Breast epithelium (tissue), 4 donors: ENCODE measurements at places on chromosomes 1 and 21. TPM values are rescaled to one million over a fixed set of nuclear protein-coding genes. Genes with fewer than 3 reads are reported as not detected.

Gene CTTNBP2NL
- 25.9 TPM for total RNA-seq

Gene S100A6
- total RNA-seq, result 861 TPM

Gene LORICRIN
- not detected for total RNA-seq

Gene C4BPA
- total RNA-seq, result 6.4 TPM

Gene PTPRC
- 36.0 TPM for total RNA-seq

Gene SYPL2
- total RNA-seq, result 0.44 TPM

- peak overlapping the region; percentile 83 for H3K4me3 ChIP-seq
- no peaks in the 10 kb centered on the region for H3K4me1 ChIP-seq
- H3K27ac ChIP-seq, result peak overlapping the region; percentile 100
- no peak for DNase-seq
- H3K27me3 ChIP-seq, result no peaks in the 10 kb centered on the region
- H3K36me3 ChIP-seq, result no peaks in the 10 kb centered on the region
Observed at GRCh38 chr1:149884433-149885338, 14.7 kb upstream of the BOLA1 start.

DNA sequence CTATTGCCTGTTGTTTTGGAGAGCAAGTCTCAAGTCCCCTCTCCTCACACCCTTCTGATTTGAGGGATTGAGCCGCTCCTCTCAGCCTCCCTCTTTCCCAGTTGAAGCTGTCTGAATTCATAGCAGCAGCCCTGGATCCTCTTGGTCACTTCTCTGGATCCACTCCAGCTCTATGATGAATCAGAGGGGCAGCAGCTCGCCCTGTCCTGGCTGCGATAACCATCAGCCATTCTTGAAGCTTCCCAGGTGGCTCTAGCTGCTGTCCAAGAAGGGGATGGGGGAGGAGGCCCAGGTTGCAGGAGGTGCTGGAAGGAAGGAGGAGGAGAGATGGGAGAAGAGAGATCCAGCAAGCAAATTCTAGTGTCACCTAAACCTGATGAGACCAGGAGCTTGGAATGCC, 31.3 kb downstream of the WNT4 start:
- H3K4me1 ChIP-seq, result peaks cover 11% of the 10 kb centered on the region
- no peak overlapping the region for H3K4me3 ChIP-seq
- no peak overlapping the region for H3K27ac ChIP-seq
- no peaks in the 10 kb centered on the region for H3K27me3 ChIP-seq
- no peaks in the 10 kb centered on the region for H3K36me3 ChIP-seq

- H3K4me1 ChIP-seq, result peaks cover 6% of the 10 kb centered on the region
- peaks cover 5% of the 10 kb centered on the region for H3K36me3 ChIP-seq
- H3K27me3 ChIP-seq, result no peaks in the 10 kb centered on the region
- H3K27ac ChIP-seq, result peak overlapping the region; percentile 17
- no peak for DNase-seq
Observed at GRCh38 chr1:3789421-3790300, 6.6 kb downstream of the LRRC47 start.

- H3K4me3 ChIP-seq, result no peak overlapping the region
- peak overlapping the region; percentile 91 for H3K27ac ChIP-seq
- no peak for DNase-seq
- H3K4me1 ChIP-seq, result peaks cover 4% of the 10 kb centered on the region
Observed at GRCh38 chr1:171654942-171655745, 2.7 kb upstream of the MYOC start.

DNA sequence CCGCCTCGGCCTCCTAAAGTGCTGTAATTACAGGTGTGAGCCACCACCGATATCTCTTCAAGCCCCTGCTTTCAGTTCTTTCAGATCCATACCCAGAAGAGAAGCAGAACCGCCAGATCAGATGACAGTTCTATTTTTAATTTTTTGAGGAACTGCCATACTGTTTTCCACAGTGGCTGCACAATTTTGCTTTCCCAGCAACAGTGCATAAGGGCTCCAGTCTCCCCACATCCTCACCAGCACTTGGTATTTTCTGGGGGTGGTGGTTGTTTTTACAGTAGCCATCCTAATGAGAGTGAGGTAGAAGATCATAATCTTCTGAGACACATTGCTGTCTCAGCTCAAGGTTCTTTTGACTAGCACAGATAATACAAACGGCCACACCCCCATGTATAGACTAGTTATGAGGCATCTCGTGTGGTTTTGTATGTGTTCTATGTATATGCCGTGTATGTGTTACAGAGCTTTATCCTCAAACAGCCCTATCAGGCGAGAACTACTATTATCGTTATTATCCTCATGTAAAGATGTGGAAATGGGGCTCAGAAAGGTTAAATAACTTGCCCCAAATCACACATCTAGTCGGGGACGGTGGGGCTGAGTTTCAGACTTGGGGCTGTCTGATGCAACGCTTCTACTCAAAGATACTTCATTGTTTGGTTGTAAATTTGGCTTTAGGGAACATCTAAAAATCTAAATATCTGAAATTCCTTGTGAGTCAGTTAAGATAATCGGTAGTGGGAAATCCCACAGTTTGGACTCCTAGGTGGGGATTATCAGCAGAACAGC, 12.0 kb downstream of the FHAD1 start:
- H3K27me3 ChIP-seq, result no peaks in the 10 kb centered on the region
- no peak overlapping the region for H3K4me3 ChIP-seq
- H3K27ac ChIP-seq, result no peak overlapping the region
- no peak for DNase-seq
- H3K4me1 ChIP-seq, result no peaks in the 10 kb centered on the region

DNA sequence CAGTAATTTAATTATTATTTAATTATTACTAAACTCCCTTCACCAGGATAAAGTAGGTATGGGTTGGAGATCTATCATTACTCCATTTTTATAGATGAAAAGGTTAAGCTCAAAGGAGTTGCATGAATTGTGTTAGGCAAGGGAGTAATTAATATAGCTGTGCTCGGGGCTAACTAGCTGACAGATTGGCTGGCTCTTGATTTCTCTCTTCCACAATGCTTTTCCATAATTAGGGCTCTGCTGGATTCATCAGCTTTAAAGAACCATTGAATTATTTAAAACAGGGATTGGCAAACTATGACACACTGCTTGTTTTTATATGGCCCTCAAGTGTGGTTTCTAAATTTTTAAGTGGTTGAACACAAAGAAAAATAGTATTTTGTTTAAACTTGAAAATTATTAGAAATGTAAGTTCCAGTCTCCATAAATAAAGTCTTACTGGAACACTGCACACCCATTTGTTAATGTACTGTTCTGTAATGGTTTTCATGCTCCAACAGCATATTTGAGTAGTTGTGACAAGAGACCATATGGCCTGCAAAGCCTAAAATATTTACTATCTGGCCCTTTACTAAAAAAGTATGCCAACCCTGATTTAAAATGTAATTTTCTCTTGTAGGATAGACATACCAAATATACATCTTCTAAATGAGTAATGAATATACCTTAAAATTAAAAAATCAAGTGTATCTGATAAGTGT, 76.4 kb downstream of the GDAP2 start:
- H3K27me3 ChIP-seq, result no peaks in the 10 kb centered on the region
- H3K4me3 ChIP-seq, result no peak overlapping the region
- H3K36me3 ChIP-seq, result no peaks in the 10 kb centered on the region

DNA sequence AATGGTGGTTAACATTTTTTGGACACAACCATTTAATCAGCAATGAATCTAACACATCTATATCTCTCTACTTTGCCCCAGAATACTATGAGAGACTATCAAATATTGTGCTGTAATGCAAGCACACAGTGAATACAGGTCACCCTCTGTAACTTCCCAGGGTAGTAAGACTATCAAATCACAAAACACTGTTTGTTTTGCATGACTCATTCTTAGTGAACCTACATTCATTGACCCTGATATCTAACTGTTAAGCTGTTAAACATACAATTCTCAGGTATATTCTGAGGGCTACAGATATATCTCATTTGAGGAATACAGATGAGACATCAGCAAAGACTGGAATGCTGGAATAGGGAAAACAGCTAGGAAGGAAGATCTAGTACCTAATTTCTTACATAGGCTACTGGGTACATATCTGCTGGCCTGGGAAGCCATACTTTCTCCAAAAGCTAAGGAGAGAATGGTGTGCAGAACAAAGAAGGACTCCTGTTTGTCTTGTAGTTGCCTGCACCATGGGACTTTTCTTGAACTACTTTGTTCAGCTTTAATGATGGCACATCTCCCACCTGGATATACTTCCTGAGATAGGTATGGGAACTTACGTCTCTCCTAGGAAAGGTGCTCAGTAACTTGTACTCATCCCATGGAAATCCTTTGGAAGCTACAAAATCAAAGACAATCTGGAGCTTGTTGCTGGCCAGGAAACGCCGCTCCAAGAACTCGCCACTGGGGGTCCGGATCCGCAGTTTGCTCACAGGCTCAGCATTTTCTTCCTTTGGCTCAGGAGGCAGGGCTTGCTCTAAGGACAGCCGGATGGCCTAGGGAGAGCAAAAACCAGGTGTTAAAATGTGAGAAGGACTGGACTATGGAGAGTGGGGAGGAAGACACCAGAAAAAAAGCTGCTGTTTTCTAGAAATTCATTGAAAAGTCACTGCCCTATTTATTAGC, 51.9 kb upstream of the DMRTA2 start:
- H3K36me3 ChIP-seq, result no peaks in the 10 kb centered on the region
- no peak overlapping the region for H3K27ac ChIP-seq
- DNase-seq, result no peak
- H3K27me3 ChIP-seq, result no peaks in the 10 kb centered on the region
- H3K4me1 ChIP-seq, result no peaks in the 10 kb centered on the region
- H3K4me3 ChIP-seq, result no peak overlapping the region

DNA sequence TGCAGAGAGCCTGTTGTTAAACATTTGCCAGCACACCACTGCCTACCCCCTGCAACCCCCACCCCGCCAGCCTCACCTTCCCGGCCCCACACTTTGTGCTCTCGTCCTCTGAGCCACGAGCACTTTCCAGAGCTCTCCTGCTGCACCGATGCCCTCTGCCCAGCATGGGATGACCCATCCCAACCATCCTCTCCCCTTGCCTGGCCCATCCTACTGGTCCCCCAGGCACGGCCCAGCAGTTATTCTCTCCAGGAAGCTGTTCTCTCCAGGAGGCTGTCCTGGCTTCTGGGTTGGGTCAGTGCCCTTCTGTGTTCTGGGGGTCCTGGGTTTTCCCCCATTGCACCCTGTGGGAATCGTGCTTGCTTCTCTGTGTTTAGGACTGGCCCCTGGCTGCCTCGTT, 60.1 kb upstream of the ABCG1 start:
- no peak for DNase-seq
- no peak overlapping the region for H3K4me3 ChIP-seq
- H3K27me3 ChIP-seq, result no peaks in the 10 kb centered on the region
- H3K27ac ChIP-seq, result no peak overlapping the region
- H3K4me1 ChIP-seq, result no peaks in the 10 kb centered on the region

GRCh38 chr1:10881046-10881445, 84.6 kb upstream of the CASZ1 start:
- no peak overlapping the region for H3K4me3 ChIP-seq
- no peaks in the 10 kb centered on the region for H3K36me3 ChIP-seq
- H3K27me3 ChIP-seq, result no peaks in the 10 kb centered on the region
- H3K27ac ChIP-seq, result no peak overlapping the region

- no peak for DNase-seq
- H3K27me3 ChIP-seq, result no peaks in the 10 kb centered on the region
- no peak overlapping the region for H3K27ac ChIP-seq
- no peak overlapping the region for H3K4me3 ChIP-seq
Observed at GRCh38 chr1:229666585-229666984, 40.5 kb downstream of the URB2 start.

- no peaks in the 10 kb centered on the region for H3K4me1 ChIP-seq
- H3K36me3 ChIP-seq, result no peaks in the 10 kb centered on the region
- no peak overlapping the region for H3K4me3 ChIP-seq
- DNase-seq, result no peak
Observed at GRCh38 chr1:37948841-37949240, 2.0 kb upstream of the INPP5B start.

- no peak for DNase-seq
- H3K36me3 ChIP-seq, result no peaks in the 10 kb centered on the region
- peaks cover 1% of the 10 kb centered on the region for H3K4me1 ChIP-seq
- no peak overlapping the region for H3K4me3 ChIP-seq
- H3K27ac ChIP-seq, result no peak overlapping the region
Observed at GRCh38 chr1:21579791-21580190, 70.6 kb downstream of the ALPL start.

GRCh38 chr1:47711184-47711847, 273.5 kb downstream of the FOXD2 start:
- no peak overlapping the region for H3K4me3 ChIP-seq
- no peak for DNase-seq
- no peaks in the 10 kb centered on the region for H3K36me3 ChIP-seq

DNA sequence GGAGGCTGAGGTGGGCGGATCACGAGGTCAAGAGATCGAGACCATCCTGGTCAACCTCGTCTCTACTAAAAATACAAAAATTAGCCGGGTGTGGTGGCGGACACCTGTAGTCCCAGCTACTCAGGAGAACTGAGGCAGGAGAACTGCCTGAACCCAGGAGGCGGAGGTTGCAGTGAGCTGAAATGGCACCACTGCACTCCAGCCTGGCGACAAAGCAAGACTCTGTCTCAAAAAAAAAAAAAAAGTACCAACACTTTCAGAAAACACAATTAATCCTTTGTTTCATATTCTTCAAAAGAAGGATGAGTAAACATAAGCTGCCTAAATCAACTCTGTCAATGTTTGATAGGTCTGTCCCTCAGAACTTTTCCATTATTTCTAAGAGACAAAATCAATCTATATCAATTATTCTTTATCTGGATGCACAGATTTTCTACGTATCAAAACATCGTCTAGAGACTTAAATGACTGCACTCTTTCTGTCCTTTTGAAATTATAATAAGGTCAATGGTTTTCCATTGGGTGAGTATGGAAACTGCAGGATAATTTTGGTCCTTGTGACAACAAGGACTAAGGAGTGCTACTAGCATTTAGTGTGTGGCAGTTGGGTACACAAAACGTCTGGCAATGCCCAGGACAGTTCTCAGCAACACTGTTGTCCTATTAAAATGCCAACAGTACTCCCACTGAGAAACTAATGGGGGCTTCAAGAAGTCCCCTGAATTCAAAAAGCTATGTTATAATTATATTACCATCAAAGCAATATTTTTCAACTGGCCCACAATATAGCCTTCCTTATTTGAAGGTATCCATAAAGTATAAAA, 40.7 kb downstream of the LPGAT1 start:
- H3K36me3 ChIP-seq, result no peaks in the 10 kb centered on the region
- H3K27ac ChIP-seq, result no peak overlapping the region
- H3K4me1 ChIP-seq, result no peaks in the 10 kb centered on the region
- DNase-seq, result no peak
- no peaks in the 10 kb centered on the region for H3K27me3 ChIP-seq

GRCh38 chr1:203451836-203452784, 23.5 kb upstream of the PRELP start:
- H3K4me3 ChIP-seq, result no peak overlapping the region
- no peaks in the 10 kb centered on the region for H3K36me3 ChIP-seq
- H3K27me3 ChIP-seq, result no peaks in the 10 kb centered on the region
- DNase-seq, result no peak

DNA sequence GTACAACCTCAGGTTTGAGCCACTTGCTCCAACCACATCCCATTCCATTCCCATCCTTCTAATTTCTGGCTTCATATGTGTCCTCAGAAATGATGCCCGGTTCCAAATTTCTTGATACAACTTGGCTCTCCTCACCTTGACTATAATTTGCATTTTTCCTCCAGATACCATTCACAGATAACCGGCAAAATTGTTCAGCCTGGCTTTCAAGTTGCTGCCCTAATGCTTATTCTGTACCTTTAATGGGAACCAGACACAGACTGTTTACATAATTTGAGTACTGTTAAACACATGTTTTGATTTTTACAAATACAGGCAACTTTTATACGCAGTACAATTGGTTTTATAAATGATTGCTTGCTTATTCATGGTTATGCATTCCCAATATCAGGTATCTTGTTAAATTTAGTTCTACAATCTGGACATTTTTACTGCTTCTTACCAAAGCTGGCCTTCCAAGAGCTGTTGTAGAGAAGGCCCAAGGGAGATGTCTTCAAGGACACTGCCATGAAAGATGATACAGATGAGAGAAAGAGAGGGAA, 649.5 kb upstream of the CAMK1G start:
- no peak overlapping the region for H3K4me3 ChIP-seq
- no peaks in the 10 kb centered on the region for H3K27me3 ChIP-seq
- H3K4me1 ChIP-seq, result no peaks in the 10 kb centered on the region
- H3K36me3 ChIP-seq, result no peaks in the 10 kb centered on the region
